Transverse colon (tissue), 4 donors: ENCODE measurements at places on chromosomes 5 and 9. TPM values are rescaled to one million over a fixed set of nuclear protein-coding genes. Genes with fewer than 3 reads are reported as not detected.
A peak's percentile ranks its signal among the peaks of the same experiment; 100 is the strongest.

GRCh38 chr9:34500623-34501267 lies 22.0 kb downstream of the ENHO start:
- H3K36me3 ChIP-seq = no peaks in the 10 kb centered on the region
- DNase-seq = peak; percentile 58
- H3K4me1 ChIP-seq = no peaks in the 10 kb centered on the region
- no peak overlapping the region for H3K27ac ChIP-seq

DNA sequence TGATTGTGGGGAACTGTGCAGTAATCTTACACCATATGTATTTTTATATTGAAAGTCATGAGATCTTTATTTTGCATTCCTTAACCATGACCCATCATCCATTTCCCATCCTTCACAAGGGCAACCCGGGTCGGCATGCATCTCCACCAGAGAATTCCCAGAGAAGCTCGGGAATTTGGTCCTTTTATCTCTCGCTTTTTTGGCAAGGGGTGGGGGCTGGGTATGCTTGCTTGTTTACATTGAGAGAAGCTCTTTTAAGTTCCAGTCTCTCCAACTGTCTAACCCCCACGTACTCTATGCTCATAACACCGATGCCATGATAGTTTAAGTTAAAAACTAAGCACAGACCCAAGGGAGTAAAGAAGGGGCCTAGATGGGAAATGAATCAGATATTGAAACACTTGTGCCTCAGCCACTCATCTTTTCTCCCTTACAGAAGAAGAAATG lies 109.9 kb upstream of the NFIB start:
- no peaks in the 10 kb centered on the region for H3K27me3 ChIP-seq
- no peak overlapping the region for H3K27ac ChIP-seq
- no peaks in the 10 kb centered on the region for H3K4me1 ChIP-seq
- no peaks in the 10 kb centered on the region for H3K36me3 ChIP-seq

- DNase-seq = no peak
- H3K27ac ChIP-seq = peak overlapping the region; percentile 10
- no peaks in the 10 kb centered on the region for H3K36me3 ChIP-seq
- no peaks in the 10 kb centered on the region for H3K27me3 ChIP-seq
Measured at GRCh38 chr9:16413509-16414016, 456.9 kb downstream of the BNC2 start.

RANBP17 gene
- total RNA-seq = 11.1 TPM

LRRC19 gene
- total RNA-seq = 93.5 TPM

ICE1 gene
- 23.6 TPM for total RNA-seq

IFNA21 gene
- total RNA-seq = not detected

ESM1 gene
- not detected for total RNA-seq

- H3K4me3 ChIP-seq = no peak overlapping the region
- H3K27ac ChIP-seq = peak overlapping the region; percentile 17
- DNase-seq = no peak
- H3K36me3 ChIP-seq = no peaks in the 10 kb centered on the region
- H3K4me1 ChIP-seq = no peaks in the 10 kb centered on the region
- no peaks in the 10 kb centered on the region for H3K27me3 ChIP-seq
Measured at GRCh38 chr5:123787635-123788034, 275.7 kb downstream of the CSNK1G3 start.

GRCh38 chr5:122154910-122155309 lies 25.6 kb downstream of the ZNF474 start:
- H3K4me3 ChIP-seq = no peak overlapping the region
- H3K27ac ChIP-seq = peak overlapping the region; percentile 42
- no peak for DNase-seq
- H3K4me1 ChIP-seq = no peaks in the 10 kb centered on the region

DNA sequence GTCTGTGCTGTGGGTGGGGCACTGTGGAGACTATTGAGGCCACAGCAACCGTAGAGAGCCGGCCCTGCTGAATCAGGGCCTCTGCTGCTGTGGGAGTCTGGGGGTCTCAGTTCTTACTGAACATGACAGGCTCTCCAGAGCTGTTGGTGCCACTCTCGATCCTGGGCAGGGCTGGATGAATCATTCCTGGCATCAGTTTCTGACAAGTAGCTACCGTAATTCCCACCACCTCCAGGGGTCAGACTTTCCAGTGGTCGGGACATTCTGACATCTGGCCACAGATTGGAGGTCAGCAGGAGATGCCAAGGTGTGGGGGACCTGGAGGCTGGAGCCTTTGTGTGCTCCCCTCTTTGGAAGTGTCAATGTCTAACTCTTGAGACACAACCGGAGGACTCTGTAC lies 188.4 kb downstream of the IRX2 start:
- no peaks in the 10 kb centered on the region for H3K27me3 ChIP-seq
- no peaks in the 10 kb centered on the region for H3K36me3 ChIP-seq
- H3K4me3 ChIP-seq = no peak overlapping the region
- DNase-seq = no peak
- H3K27ac ChIP-seq = no peak overlapping the region

CSF1R gene
- total RNA-seq = 14.3 TPM

DNA sequence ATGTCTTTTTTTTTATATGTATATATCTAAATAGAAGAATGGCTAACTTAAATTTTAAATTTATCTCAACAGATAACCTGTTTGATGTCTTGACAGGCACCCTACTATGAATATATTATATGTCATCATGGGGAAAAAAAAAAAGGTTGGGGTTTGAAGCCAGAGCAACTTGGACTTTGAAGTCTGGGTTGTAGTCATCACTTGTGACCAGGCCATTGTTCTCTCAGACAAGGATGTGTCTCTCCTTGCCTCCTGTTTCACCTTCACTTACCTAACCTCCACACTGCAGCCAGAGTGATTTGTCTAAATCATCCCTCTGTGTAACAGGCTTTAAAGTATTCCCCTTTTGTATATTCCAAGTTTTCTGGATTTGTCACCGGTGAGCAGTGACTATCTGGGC lies 56.7 kb upstream of the TNFSF8 start:
- no peaks in the 10 kb centered on the region for H3K27me3 ChIP-seq
- no peak overlapping the region for H3K27ac ChIP-seq
- no peaks in the 10 kb centered on the region for H3K4me1 ChIP-seq
- H3K4me3 ChIP-seq = no peak overlapping the region

GRCh38 chr9:68991457-68991856 lies 22.5 kb downstream of the PRKACG start:
- H3K27ac ChIP-seq = no peak overlapping the region
- no peaks in the 10 kb centered on the region for H3K36me3 ChIP-seq
- no peaks in the 10 kb centered on the region for H3K27me3 ChIP-seq
- DNase-seq = no peak
- H3K4me1 ChIP-seq = no peaks in the 10 kb centered on the region
- no peak overlapping the region for H3K4me3 ChIP-seq

- H3K4me1 ChIP-seq = no peaks in the 10 kb centered on the region
- DNase-seq = no peak
- H3K27ac ChIP-seq = no peak overlapping the region
- no peaks in the 10 kb centered on the region for H3K27me3 ChIP-seq
- H3K36me3 ChIP-seq = no peaks in the 10 kb centered on the region
Measured at GRCh38 chr5:134084022-134084565, 30.4 kb upstream of the TCF7 start.

FAM120A gene
- total RNA-seq = 191 TPM

DNA sequence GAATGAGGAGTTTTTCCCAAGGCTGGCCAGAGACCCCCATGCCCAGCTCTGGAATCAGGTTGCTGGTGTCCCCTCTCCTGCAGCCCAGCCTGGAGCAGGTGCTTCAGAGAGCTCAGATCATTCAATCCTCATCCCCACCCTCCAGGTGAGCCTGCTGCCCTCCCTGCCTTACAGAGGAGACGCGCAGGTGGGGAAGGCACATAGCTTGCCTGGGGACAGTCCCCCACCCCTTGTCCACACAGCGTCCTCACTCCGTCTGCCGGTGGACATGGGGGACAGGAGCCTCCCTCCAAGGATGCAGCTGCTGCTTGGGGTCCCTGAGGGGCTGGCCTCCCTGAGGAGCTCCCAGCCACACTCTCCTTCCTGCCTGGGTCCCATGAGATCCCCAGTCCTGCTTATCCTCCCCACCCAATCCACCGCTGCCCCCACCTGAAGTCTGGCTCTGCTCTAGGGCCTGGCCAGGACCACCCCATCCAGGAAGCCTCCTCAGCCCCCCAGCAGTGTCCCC lies 17.1 kb upstream of the QSOX2 start:
- H3K27ac ChIP-seq = no peak overlapping the region
- no peak for DNase-seq
- H3K4me3 ChIP-seq = no peak overlapping the region
- H3K4me1 ChIP-seq = peaks cover 3% of the 10 kb centered on the region
- H3K36me3 ChIP-seq = no peaks in the 10 kb centered on the region
- H3K27me3 ChIP-seq = peaks cover 4% of the 10 kb centered on the region

DNA sequence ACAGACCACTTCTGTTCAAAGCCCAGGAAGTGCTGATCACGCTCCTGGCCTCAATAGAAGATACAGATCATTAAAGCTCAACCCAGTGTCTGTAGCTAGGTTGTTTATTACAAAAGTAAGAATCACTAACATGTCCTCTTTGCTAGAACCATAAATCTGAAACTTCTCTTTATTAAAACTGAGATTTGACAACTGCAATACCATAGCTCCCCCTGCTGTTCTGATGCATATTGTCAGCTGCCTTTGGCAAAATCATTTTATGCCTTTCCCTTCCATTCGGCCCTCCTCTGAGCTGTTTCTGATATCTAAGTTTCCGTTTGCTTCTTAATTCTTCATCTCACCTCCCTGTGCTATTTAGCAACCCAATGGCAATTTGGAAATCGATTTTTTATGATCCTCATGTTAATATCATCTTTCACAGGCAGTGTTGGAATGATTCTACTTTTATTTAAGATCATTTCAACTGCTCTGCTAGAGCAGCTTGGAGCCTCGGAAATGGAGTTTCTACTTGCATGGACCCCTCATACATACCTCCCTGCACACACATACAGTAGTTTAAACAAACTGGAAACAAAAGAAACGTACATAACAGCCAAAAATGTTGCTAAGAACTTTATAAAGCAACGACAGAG lies 998.8 kb downstream of the MAT2B start:
- no peak overlapping the region for H3K4me3 ChIP-seq
- no peaks in the 10 kb centered on the region for H3K36me3 ChIP-seq
- peak; percentile 15 for DNase-seq
- H3K4me1 ChIP-seq = no peaks in the 10 kb centered on the region
- H3K27ac ChIP-seq = no peak overlapping the region

ROPN1L gene
- not detected for total RNA-seq

LMX1B gene
- total RNA-seq = not detected

GRCh38 chr5:61177070-61177469 lies 14.8 kb upstream of the SMIM15 start:
- no peak overlapping the region for H3K4me3 ChIP-seq
- H3K27me3 ChIP-seq = no peaks in the 10 kb centered on the region
- H3K27ac ChIP-seq = no peak overlapping the region
- H3K36me3 ChIP-seq = no peaks in the 10 kb centered on the region
- no peak for DNase-seq
- H3K4me1 ChIP-seq = no peaks in the 10 kb centered on the region

TMEM215 gene
- total RNA-seq = not detected

- H3K36me3 ChIP-seq = no peaks in the 10 kb centered on the region
- no peak overlapping the region for H3K27ac ChIP-seq
- H3K4me3 ChIP-seq = no peak overlapping the region
- H3K27me3 ChIP-seq = no peaks in the 10 kb centered on the region
- no peaks in the 10 kb centered on the region for H3K4me1 ChIP-seq
Measured at GRCh38 chr9:134485653-134486052, 155.9 kb upstream of the COL5A1 start.

DNA sequence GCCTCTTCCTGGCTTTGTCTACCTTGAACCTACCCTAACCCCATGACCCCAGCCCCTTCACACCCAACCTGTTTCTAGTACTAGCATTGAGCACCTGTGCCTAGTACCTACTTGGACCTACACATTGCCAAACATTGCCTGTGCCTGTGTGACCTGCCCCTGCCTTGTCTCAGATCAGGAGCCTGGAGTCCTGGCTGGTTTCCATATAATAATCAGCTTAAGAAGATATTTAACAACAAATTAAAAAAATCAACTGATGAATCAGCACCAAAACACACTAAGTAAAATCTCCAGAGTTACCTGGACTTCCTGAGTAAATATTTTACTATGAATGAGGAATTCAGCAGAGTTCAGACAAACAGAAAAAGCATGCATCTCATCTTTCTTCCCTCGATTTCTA lies 17.7 kb downstream of the LPAR1 start:
- no peak overlapping the region for H3K27ac ChIP-seq
- no peaks in the 10 kb centered on the region for H3K36me3 ChIP-seq
- H3K27me3 ChIP-seq = no peaks in the 10 kb centered on the region
- H3K4me1 ChIP-seq = no peaks in the 10 kb centered on the region

GRCh38 chr5:124580925-124581737 lies 165.3 kb downstream of the ZNF608 start:
- H3K4me1 ChIP-seq = no peaks in the 10 kb centered on the region
- no peaks in the 10 kb centered on the region for H3K36me3 ChIP-seq
- peak; percentile 15 for DNase-seq
- H3K27ac ChIP-seq = no peak overlapping the region

DNA sequence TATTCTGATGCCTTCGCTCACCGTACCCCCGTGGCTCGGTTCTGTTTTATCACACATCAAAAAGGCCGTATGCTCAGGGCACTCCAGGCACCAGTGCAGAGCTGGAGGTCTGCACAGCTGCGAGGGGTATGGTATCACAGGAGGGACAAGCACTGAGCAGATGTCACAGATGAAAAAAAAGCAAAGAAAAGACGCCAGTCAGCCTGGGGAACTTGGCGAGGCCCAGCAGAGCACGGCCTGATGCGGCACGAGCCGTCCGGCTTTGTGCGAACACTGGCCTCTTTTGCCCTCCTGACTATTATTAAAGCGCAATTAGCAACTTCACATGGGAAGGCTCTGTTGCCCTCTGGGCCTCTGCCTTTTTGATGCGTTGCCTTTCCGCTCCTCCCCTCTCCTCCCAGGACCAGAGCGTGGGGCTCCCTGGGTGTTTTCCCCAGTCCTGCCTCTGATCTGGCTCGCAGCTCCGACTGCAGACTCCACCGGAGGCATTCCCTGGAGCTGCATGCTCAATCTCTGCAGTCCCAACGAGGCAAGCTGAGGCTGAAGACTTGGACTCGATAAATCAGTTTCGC lies 44.4 kb downstream of the AK8 start:
- no peaks in the 10 kb centered on the region for H3K36me3 ChIP-seq
- no peaks in the 10 kb centered on the region for H3K4me1 ChIP-seq
- H3K27ac ChIP-seq = no peak overlapping the region
- H3K4me3 ChIP-seq = no peak overlapping the region
- DNase-seq = no peak
- H3K27me3 ChIP-seq = peaks cover 10% of the 10 kb centered on the region

GRCh38 chr9:90580576-90580975 lies 62.0 kb downstream of the DIRAS2 start:
- H3K4me3 ChIP-seq = no peak overlapping the region
- H3K4me1 ChIP-seq = no peaks in the 10 kb centered on the region
- H3K27me3 ChIP-seq = no peaks in the 10 kb centered on the region
- no peaks in the 10 kb centered on the region for H3K36me3 ChIP-seq

GRCh38 chr9:116280529-116280928 lies 126.9 kb downstream of the PAPPA start:
- H3K4me3 ChIP-seq = no peak overlapping the region
- no peaks in the 10 kb centered on the region for H3K4me1 ChIP-seq
- no peak for DNase-seq
- no peaks in the 10 kb centered on the region for H3K27me3 ChIP-seq
- no peak overlapping the region for H3K27ac ChIP-seq

DNA sequence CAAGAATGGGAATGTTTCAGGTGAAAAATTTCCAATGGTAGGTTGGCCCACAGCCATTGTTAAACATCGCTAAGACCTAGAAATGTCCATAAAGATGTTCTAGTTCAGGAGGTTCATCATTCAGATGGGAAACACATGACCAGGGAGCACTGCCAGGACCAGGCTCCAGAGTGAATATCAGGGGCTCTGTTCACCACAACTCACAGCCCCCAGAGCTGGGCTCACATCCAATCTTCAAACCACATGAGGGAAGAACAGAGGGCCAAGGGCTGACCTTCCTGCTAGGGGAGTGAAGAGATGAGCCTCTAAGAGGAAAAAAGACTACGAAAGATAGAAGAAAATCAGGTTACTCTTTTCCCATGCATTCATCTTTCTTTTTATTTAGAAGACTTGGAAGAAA lies 205.8 kb downstream of the SEMA5A start:
- H3K4me1 ChIP-seq = no peaks in the 10 kb centered on the region
- H3K27ac ChIP-seq = no peak overlapping the region
- H3K4me3 ChIP-seq = no peak overlapping the region
- no peaks in the 10 kb centered on the region for H3K36me3 ChIP-seq
- DNase-seq = no peak
